Mammary epithelial cell (primary cell): ENCODE measurements at places on chromosomes 7 and 10. TPM values are rescaled to one million over a fixed set of nuclear protein-coding genes. Genes with fewer than 3 reads are reported as not detected.

Gene SORCS1
- total RNA-seq, result not detected

Gene NAT16
- total RNA-seq, result not detected in 2 replicates

Gene CYP2C19
- total RNA-seq, result not detected in 2 replicates

Gene ZNF212
- total RNA-seq, result 11.1 and 13.4 TPM in 2 replicates

Gene GIMAP7
- total RNA-seq, result not detected

Gene WNT8B
- not detected in 2 replicates for total RNA-seq

Gene AKR1C8
- not detected in 2 replicates for total RNA-seq

Gene COL13A1
- total RNA-seq, result 1.3 TPM

Gene PRRT4
- total RNA-seq, result 0.24 and 0.47 TPM in 2 replicates

Gene ANTXRL
- not detected for total RNA-seq

Gene ASZ1
- total RNA-seq, result not detected

Gene AGAP6
- total RNA-seq, result 13.7 and 15.5 TPM in 2 replicates

Gene EPO
- total RNA-seq, result not detected

Gene SLC13A4
- total RNA-seq, result not detected

Gene KCND2
- total RNA-seq, result not detected in 2 replicates

Gene MOGAT3
- total RNA-seq, result not detected

Gene SEMA3D
- 3.5 TPM for total RNA-seq

Gene CHPF2
- 29.1 and 44.0 TPM in 2 replicates for total RNA-seq

Gene LSM5
- total RNA-seq, result 55.6 and 66.8 TPM in 2 replicates

Gene SERPINE1
- 237 and 467 TPM in 2 replicates for total RNA-seq

Gene BZW2
- total RNA-seq, result 75.0 TPM

Gene ZNF239
- 4.3 TPM for total RNA-seq

Gene NRG3
- not detected for total RNA-seq
